Spinal cord (tissue), 10 donors: ENCODE measurements at places on chromosomes 1 and 21. TPM values are rescaled to one million over a fixed set of nuclear protein-coding genes. Genes with fewer than 3 reads are reported as not detected.

CASQ1 gene
- 4.6 TPM for polyA plus RNA-seq

IFI44L gene
- 27.7 TPM for polyA plus RNA-seq

S100A1 gene
- polyA plus RNA-seq = 18.5 TPM

PCP4 gene
- 213 TPM for polyA plus RNA-seq

OR14K1 gene
- polyA plus RNA-seq = not detected

LAMB3 gene
- 6.0 TPM for polyA plus RNA-seq

DNA sequence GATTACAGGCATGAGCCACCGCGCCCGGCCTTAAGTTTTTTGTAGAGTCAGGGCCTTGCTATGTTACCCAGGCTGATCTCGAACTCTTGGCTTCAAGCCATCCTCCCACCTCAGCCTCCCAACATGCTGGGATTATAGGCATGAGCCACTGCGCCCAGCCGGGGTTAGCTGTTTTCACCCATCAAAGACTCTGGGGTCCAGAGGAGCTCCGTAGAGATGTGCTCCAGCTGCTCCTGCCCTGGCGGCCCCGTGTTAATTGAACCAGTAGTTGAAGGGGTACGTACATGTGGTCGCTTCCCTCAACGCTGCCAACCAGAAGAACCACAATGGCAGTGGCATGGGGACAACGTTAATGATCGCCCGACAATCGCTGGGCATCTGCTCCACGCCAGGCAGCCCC lies 72.0 kb downstream of the NPHP4 start:
- peaks cover 11% of the 10 kb centered on the region for H3K36me3 ChIP-seq
- DNase-seq = no peak
- H3K27me3 ChIP-seq = no peaks in the 10 kb centered on the region

DNA sequence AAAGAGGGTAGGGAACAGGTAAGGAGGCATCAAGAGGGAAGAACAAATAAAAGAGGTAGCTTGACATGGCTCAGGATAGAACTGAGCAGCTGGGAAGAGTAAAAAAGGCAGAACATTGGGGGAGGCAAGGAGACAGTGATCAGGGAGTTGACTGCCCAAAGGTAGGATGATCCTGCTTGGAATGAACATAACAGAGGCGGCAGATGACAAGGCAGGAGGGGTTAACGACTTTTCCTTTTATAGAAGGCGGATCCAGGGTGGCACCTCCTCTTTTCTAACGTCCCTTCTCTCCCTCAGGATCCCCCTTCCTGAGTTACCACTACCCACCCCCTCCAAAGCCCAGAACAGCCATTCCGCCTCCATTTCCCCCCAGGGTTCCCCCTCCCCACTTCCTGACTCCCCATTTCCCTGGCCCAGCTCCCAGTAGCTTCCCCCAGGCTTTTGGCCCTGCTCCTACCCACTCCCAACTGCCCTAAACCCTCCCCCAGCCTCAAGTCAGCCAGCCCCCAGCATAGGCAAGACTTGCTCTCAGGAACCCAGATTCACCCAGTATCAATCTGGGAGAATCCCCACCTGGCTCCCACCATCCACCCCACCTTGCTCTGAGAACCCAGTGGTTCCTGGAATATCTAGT lies 769 bp upstream of the ADAMTS4 start:
- no peaks in the 10 kb centered on the region for H3K27me3 ChIP-seq
- H3K4me1 ChIP-seq = peaks cover 73% of the 10 kb centered on the region
- peaks cover 13% of the 10 kb centered on the region for H3K36me3 ChIP-seq
- H3K27ac ChIP-seq = peak overlapping the region; percentile 99
- no peak for DNase-seq

- H3K4me3 ChIP-seq = no peak overlapping the region
- no peaks in the 10 kb centered on the region for H3K4me1 ChIP-seq
- no peaks in the 10 kb centered on the region for H3K27me3 ChIP-seq
- no peak overlapping the region for H3K27ac ChIP-seq
- no peak for DNase-seq
- peaks cover 4% of the 10 kb centered on the region for H3K36me3 ChIP-seq
Measured at GRCh38 chr21:21460979-21461378, 462.8 kb downstream of the NCAM2 start.
